Omental fat pad (tissue), 4 donors: ENCODE measurements at places on chromosomes 4 and X. TPM values are rescaled to one million over a fixed set of nuclear protein-coding genes. Genes with fewer than 3 reads are reported as not detected.

The POF1B gene
- total RNA-seq = 0.24 TPM

The G3BP2 gene
- 90.9 TPM for total RNA-seq

The ZDHHC15 gene
- 1.8 TPM for total RNA-seq

GRCh38 chr4:55272589-55272988 lies 73.5 kb upstream of the SRD5A3 start:
- DNase-seq = no peak

DNA sequence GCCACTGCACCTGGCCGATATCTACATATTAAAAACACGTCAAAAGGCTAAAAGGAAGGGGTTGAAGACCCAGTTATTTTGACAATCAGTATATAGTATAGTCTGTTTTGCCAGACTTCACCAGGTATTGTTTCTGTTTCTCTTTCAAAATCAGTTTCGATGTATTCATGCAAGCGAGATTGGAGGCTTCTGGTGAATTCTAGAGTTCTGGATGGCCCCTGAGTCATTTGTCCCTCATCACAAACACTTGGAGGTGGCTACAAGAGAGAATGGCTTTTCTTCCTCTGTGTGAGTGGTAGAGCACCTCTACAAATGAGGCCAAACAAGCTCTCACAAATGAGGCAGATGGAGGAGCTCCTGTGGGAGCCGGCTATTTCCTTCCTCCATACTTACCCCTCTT lies 68.6 kb upstream of the ADGRG2 start:
- no peak for DNase-seq

DNA sequence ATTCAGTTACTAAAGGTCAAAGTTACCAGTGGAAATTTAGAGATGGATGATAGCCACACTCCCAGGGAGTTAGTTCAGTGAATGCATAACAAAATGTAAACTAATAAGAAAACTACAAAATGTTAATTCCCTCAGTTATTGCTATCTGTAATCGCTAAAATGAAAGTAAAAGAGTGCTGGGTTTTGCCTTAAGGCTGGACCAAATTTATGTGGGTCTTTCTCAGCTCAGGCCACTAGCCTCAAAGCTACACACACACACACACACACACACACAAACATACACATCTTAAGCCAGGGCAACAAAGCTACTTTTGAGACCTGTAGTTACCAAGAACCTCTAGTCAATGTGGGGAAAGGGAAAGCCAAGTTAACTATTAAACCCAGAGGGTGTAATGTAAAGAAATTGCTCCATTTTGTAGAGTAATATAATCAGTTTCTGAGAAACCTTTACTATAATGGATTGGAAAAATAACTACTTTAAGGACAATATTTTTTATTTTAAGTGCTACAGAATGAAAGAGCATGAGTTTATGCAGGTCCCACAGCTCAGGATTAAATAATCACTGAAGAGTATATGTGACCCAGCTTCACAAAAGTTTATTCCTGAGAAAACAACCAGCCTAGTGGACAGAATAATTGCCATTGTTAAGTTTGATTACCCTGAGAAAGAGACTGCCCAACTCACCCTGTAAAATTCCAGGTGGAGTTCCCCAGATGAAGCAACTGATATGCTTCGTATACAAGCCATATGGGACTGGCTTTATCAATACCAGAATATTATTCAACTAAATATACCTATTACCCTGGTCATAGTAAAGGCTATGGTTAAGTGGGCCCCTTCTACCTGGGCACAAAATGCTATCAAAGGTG lies 8.9 kb upstream of the UGT2A3 start:
- DNase-seq = no peak

- DNase-seq = no peak
Observed at GRCh38 chr4:85842540-85842939, 367.6 kb downstream of the ARHGAP24 start.

GRCh38 chr4:18039113-18039512 lies 17.6 kb upstream of the LCORL start:
- DNase-seq = no peak

GRCh38 chr4:142363686-142364085 lies 482.4 kb downstream of the INPP4B start:
- no peak for DNase-seq

DNA sequence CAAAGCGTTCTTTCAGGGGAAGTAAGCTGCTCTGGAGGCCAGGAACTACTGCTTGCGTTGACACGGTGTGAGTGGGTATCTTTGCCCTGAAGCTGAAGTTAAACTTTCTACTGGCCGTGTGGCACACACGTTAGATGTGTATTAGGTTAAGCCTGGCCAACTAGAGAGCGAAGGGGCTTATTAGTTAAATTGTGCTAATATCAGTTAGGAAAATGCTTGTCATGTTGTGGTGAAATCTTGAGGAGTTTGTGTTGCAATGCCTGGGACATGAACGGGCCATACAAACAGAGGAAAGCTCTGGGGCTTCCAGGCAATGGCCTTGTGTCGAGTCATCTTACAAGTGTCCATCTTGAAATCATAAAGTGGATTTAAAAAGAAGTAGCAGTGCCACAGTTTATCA lies 62.6 kb downstream of the NSUN7 start:
- DNase-seq = no peak
